ENCODE measurements at places on chromosomes 5 and 9. TPM values are rescaled to one million over a fixed set of nuclear protein-coding genes. Genes with fewer than 3 reads are reported as not detected.

GRCh38 chr5:81965524-81965923, 6.3 kb upstream of the ATG10 start:
- no peak for DNase-seq

Gene APBB3
- 20.4 TPM for total RNA-seq

DNA sequence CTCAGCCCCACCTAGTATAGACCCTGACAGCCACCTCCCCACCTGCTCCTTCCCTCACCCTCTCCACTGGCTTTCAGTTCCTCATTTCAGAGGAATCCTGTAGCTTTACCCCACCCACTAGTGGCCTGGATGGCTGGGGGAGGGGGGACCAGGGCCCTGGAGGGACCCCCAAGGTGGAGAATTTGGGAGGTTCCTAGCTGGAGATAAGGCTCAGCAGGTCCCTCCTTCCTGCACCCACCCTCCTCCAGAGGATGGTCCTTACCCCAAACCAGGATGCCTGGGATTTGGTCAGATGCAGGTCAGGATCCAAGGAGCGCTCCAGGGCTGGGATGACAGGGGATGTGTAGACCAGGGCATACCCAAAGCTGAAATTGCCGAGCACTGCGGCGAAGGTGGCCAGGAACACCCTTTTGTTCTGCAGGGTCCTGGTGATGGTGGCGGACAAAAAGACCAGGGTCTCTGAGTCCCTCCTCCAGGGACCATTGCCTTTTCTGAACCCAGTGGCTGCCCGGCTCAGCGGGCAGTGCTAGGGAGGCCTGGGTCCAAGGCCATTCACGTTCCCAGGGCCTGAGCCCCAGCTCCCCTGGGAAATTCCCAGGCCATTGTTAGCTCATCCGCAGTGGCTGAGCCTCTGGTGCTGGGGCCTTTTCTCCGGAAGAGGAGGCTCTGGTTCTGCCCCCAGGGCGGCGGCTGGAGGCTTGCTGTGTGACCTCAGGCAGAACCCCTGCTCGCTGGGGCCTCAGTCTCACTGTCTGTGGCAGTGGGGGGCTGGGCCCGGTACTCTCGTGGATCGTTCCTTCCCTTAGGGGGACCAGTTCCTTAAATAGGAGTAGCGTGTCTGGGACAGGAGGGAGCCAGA, 678 bp downstream of the SLC2A6 start:
- DNase-seq, result no peak

Gene NRG2
- 0.54 TPM for total RNA-seq

GRCh38 chr9:86733929-86734328, 213.4 kb downstream of the GAS1 start:
- no peak for DNase-seq

DNA sequence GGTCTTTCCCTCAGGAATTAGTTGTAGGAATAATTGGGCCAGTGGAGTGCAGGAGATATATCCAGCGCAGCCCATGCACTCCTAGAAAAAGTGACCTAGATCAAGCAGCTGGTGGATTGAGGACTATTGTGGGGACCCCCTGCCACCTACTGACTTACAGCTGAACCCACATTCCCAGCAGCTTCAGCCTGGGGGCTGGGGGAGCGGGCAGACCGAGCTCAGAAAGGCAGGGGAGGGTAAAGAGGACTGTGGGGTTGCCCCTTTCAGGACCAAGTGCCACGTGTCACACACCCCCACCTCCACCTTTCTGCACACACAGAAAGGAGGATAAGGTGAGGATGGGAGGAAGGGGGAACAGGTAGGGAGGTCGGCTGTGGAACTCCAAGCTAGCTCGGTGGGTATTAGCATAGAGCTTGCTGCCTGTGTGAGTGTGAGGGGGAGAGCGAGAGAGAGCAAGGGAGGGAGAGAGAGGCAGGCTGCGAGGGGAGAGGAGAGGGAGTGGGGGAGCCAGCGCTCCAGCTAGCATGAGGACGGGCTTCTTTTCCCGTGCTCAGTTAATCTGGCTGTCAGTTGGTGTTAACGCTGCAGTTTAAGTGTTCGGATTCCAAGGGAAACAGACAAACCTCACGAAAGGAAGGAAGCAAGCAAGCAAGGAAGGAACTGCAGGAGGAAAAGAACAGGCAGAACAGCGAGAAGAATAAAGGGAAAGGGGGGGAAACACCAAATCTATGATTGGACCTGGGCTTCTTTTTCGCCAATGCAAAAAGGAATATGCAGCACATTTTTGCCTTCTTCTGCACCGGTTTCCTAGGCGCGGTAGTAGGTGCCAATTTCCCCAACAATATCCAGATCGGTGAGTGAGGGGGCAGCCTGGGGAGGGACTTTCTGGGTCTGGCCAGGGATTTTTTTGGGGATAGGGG, at the start of gene GRIA1:
TSS of gene GRIA1 (plus strand) at position 553 of the 920 bp plus-strand sequence.
- peak; percentile 25 for DNase-seq

DNA sequence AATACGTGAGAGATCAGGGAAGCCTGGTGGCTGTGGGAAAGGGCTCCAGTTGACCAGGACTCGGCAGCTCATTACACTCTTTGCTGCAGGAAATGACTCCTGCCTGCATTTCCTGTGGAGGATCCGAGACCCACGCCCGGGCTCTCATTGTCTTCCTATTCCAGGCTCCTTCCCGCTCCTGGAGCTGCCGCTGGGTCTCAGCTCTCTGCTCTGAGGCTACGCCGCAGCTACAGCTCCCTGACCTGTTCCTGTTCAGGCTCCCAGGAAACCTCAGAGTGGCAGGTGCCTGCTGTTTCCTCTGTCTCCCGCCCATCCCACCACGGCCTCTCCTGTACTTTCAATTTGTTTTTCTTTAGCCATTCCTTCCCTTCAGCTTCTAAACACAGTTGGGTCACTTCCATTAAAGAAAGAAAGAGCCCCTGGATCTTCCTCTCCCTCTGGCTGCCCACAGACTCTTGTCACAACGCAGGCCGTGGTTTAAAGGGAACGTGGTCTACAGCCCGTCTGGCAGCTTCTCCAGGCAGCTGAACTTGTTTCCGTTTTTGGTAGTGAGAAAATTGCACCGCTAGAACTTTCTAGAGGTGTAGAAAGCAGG, 71.5 kb downstream of the IL6ST start:
- no peak for DNase-seq

DNA sequence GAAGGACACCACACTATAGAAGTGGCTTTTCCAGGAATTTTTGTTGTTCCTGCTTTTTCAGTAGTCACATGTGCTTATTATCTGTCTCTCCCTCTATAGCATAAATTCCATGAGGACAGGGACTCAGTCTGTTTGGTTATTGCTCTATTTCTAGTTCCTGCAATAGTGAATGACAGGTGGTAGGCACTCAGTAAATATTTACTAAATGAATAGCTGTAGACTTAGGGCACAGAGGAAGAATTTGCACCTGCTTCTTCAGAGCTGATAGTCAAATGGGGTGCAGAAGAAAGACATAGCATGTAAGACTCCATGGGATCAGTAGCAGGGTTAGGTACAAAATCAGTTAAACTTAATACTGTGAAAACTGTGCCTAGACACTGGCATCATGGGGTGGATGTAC, 580.2 kb downstream of the CCDC171 start:
- DNase-seq, result no peak

DNA sequence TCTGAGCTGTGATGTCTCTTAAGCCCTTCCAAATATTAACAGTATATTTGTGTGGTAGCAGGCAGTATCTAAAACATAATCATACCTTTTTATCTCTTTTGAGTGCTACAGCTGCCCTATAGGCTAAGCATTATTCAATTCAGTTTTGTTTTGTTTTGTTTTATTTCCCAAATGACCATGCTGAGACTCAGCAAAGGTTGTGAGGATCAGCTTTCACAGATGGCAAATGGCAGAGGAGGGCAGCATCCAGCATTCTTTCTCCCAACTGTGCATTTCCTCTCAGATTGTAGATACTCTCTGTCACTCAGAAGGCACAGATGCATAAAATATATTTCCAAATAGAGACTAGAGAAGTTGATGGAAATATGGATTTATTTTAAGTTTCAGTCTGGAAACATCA, 90.7 kb downstream of the DAPK1 start:
- DNase-seq, result no peak

Gene IL4
- total RNA-seq, result not detected

Gene SPATA31D3
- total RNA-seq, result not detected

- DNase-seq, result peak; percentile 68
These were observed 73.0 kb downstream of the C9orf85 start for GRCh38 chr9:71984403-71984802.

GRCh38 chr5:751496-751895, 33.0 kb downstream of the ZDHHC11B start:
- no peak for DNase-seq

- DNase-seq, result no peak
These were observed 9.2 kb upstream of the CXXC5 start for GRCh38 chr5:139638736-139639618.

GRCh38 chr5:51202161-51202560, 181.1 kb upstream of the ISL1 start:
- no peak for DNase-seq

- DNase-seq, result no peak
These were observed 274.6 kb downstream of the ANXA1 start for GRCh38 chr9:73426269-73426668.

DNA sequence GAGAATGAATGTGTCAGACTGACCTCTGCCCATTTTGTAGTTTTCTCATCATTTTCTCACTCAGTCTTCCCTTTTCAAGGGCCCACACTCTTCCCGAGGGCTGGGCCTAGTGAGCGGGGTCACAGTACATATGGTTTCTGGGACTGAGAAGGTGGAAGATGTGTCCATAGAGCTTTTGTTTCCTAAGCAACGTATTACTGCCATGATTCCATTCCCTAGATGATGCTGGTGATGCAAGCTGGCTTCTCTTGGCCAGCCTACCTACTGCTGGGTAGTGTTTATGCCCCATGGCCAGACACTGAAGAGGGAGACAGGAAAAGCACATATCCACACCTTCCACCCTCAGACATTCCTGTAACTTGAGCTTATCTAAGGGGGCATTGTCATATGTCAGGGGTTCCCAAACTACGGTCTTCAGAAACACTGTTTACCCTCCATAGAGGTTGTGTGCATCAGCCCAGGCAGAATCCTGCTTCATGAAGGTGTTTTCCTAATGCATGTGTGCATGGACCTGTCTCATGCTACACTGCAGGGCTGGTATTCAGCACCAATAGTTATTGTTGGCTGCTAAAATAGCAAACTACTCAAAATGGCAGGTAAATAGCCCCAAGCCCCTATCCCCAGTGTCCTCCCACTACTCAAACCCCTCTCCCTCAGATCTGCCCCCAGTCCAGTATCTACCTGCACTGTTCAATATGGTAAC, 9.5 kb downstream of the IRF1 start:
- DNase-seq, result no peak

Gene MSANTD3
- 76.0 TPM for total RNA-seq

- DNase-seq, result no peak
These were observed 293.8 kb downstream of the CCDC171 start for GRCh38 chr9:15846611-15847010.

Gene CCDC180
- 3.5 TPM for total RNA-seq

- peak; percentile 55 for DNase-seq
These were observed 110.7 kb upstream of the FST start for GRCh38 chr5:53369681-53370080.

- no peak for DNase-seq
These were observed 21.1 kb downstream of the VCP start for GRCh38 chr9:35051069-35051967.

DNA sequence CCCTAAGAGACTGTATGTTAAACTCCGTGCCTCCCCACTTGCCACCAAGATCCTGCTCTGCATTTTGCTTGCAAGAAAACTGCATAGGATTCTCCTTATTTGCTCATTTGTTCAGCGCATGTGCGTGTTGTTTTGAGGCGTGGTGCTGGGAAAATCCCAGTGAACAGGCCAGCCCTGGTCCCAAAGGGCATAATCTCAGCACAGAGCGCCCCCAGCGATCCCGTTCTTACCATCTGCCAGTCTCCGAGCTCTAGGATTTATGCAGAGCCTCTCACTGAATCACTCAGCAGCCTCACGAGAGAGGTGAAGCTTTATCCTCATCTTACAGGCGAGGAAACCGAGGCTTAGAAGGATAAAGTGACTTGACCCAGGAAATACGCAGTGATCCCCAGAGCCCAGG, 11.5 kb downstream of the PRRX2 start:
- no peak for DNase-seq

DNA sequence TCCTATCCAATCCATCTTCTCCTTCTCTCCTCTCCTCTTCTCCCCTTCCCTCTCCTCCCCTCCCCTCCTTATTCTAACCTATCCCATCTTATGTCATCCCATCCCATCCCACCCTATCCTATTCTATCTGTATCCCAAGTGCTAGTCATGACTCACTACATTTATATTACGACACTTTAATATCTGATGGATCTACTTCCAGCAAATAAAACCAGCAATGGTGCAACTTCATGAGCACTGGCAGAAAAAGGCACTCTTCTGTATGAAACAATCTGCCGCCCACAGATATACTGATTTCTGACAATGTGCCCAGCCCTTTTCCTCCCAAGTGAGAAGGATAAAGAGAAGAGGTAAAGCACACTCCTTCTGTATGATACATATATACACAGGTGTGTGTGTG, 86.6 kb upstream of the ANKH start:
- DNase-seq, result peak; percentile 36

Gene CER1
- 2.8 TPM for total RNA-seq

Gene CTNNA1
- total RNA-seq, result 359 TPM

Gene GMCL2
- not detected for total RNA-seq

- DNase-seq, result no peak
These were observed 9.7 kb downstream of the SEMA6A start for GRCh38 chr5:116564756-116565490.

DNA sequence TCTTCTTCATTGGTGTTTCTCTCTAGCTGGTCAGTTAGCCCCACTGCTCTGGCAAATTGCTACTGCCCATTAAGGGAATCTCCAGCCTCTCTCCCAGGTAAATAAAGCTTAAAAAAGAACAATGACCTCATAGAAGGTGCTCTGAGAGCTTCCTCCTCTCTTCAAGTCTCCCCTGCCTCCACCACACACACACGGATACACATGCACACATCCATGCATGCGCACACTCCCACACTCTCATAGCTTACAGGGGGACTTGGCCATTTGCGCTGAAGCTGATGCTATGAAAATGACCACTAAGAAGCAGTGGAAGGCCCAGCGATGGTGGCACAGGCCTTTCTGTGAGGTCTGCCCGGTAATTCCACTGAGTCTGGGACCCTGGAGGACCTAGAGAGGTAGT, 250.9 kb downstream of the AOPEP start:
- DNase-seq, result no peak

Gene SRA1
- 72.4 TPM for total RNA-seq

Gene SYNPO
- total RNA-seq, result 40.2 TPM

- no peak for DNase-seq
These were observed 41.2 kb upstream of the RAPGEF1 start for GRCh38 chr9:131781069-131781468.

Gene PCDHB6
- 0.70 TPM for total RNA-seq

Gene CLIC3
- total RNA-seq, result 0.39 TPM

DNA sequence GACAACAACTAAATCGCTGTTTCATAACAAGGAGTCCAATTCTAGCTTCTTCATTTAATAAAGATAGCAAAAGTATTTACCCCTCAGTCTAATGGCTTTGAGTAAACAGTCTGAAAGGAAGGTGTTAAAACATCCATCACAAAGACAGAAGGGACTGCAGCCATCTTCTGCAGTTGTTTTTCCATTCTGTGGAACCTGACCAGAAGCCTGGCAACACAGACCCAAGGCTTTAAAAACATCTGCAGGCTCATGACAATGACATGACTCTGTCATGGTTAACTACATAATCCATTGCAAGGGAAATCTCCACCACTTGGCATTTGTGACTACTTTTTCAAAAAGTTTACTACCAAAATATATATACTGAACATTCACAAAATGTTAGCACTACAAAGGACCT, 51.9 kb downstream of the ELL2 start:
- DNase-seq, result no peak

Gene ECPAS
- 89.7 TPM for total RNA-seq
